CD4-positive, alpha-beta T cell treated with Interleukin-17A for 1 hour (primary cell): ENCODE measurements at places on chromosomes 3 and 15.

DNA sequence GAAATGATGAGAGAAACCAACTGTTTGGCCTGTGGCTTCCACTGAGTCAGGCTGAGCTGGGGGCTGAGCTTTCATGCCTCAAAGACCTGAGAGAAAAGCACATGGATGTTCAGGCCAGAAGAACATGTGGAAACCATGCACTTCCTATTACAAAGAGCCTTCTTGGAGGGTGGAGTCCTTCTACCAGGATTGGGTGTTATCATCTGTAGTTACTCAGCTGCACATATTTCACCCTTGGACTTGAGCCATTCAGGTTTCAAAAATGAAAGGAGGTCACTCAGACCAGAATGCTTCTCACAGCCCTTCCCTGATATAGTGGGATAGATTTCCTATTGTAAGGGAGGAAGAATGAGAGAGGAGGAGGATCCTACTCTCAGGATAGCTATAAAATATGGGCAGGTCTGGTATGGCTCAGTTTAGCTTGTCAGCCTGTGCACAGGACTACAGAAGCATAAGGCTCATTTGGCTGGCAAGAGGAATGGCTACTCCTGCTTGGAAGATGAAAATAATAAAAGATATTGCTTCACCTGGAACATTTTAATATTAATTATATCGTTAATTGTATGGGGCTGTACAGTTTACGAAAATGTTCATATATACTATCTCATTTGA, 173.6 kb upstream of the TMC3 start:
- no peak for DNase-seq

DNA sequence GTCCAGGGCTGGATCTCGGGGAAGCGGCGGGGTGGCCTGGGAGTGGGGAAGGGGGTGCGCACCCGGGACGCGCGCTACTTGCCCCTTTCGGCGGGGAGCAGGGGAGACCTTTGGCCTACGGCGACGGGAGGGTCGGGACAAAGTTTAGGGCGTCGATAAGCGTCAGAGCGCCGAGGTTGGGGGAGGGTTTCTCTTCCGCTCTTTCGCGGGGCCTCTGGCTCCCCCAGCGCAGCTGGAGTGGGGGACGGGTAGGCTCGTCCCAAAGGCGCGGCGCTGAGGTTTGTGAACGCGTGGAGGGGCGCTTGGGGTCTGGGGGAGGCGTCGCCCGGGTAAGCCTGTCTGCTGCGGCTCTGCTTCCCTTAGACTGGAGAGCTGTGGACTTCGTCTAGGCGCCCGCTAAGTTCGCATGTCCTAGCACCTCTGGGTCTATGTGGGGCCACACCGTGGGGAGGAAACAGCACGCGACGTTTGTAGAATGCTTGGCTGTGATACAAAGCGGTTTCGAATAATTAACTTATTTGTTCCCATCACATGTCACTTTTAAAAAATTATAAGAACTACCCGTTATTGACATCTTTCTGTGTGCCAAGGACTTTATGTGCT, 527 bp downstream of the B2M start:
- peak; percentile 78 for DNase-seq

- DNase-seq, result peak; percentile 88
Observed at GRCh38 chr3:101724329-101725193, at the start of gene CEP97. Gene CEP97, plus strand, starts transcription at chr3:101724614. Its CDS starts 63 bp downstream, at chr3:101724677.

DNA sequence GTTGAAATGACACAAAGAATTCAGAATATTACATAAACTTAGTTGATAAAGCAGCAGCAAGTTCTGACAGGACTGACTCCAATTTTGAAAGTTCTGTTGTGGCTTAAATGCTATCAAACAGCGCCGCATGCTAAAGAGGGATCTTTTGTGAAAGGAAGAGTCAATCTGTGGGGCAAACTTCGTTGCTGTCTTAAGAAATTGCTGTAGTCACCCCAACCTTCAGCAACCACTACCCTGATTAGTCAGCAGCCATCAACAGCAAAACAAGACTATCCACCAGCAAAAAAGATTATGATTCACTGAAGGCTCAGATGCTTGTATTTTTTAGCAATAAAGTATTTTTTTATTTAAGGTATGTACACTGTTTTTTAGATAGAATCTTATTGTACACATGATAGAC, 14.2 kb downstream of the CRBN start:
- DNase-seq, result no peak

GRCh38 chr3:42829628-42830436, 20.6 kb downstream of the ACKR2 start:
- DNase-seq, result no peak

- no peak for DNase-seq
Observed at GRCh38 chr3:71450162-71450561, 133.4 kb downstream of the FOXP1 start.

GRCh38 chr15:39860200-39860599, 59.9 kb downstream of the GPR176 start:
- DNase-seq, result no peak

- peak; percentile 21 for DNase-seq
Observed at GRCh38 chr3:25460751-25461150, 32.7 kb downstream of the RARB start.

GRCh38 chr3:123111640-123112039, 44.8 kb downstream of the PDIA5 start:
- no peak for DNase-seq

GRCh38 chr3:54817628-54818027, 110.2 kb downstream of the LRTM1 start:
- no peak for DNase-seq

DNA sequence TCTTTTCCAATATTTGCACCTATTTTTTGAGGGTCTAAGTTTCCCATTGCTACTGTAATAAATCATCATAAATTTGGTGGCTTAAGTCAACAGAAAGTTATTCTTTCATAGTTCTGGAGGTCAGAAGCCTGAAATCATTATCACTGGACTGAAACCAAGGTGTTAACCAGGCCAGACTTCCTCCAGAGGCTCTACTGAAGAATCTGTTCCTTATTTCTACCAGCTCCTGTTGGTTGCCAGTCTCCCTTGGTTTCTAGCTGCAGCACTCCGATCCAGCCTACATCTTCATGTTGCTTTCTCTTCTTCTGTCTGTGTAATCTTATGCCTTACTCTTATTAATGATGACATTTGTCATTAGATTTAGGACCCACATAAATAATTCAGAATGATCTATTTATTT, 22.0 kb upstream of the ARPP21 start:
- DNase-seq, result no peak

GRCh38 chr3:112640930-112641801, at the start of gene CCDC80:
Gene CCDC80, minus strand, starts transcription at chr3:112641143. Its CDS starts 1,238 bp downstream, at chr3:112639905.
- no peak for DNase-seq

- no peak for DNase-seq
Observed at GRCh38 chr3:58666683-58667082, at the start of gene FAM3D. Gene FAM3D, minus strand, starts transcription at chr3:58666774. Its CDS starts 11,211 bp downstream, at chr3:58655563.

- DNase-seq, result no peak
Observed at GRCh38 chr3:182636646-182637045, 156.7 kb upstream of the ATP11B start.

- no peak for DNase-seq
Observed at GRCh38 chr3:130758624-130759369, 12.2 kb upstream of the PIK3R4 start.

DNA sequence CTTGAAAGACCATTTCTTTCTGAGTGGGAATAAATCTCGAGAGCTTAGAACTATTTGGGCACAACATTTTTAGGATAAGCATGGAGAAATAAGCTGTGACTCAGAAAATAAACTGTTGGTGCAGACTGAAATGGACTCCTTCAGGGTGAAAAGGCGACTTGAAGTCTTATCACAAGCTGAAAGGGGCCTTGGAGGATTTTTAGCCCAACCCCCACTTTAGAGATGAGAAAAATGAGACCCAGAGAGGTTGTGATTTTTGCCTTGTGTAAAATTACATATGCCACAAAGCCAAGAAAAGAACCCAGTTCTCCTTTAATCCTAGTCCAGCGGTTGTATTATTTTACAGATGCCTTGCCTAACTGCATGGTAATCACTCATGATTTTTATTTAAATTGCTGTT, 1.5 kb downstream of the ATP1B3 start:
- no peak for DNase-seq

GRCh38 chr3:190366133-190366532, 21.8 kb upstream of the CLDN16 start:
- DNase-seq, result no peak

GRCh38 chr3:46852839-46853355, 10.3 kb downstream of the MYL3 start:
- DNase-seq, result no peak

GRCh38 chr3:142542054-142542453, 36.5 kb downstream of the ATR start:
- no peak for DNase-seq

DNA sequence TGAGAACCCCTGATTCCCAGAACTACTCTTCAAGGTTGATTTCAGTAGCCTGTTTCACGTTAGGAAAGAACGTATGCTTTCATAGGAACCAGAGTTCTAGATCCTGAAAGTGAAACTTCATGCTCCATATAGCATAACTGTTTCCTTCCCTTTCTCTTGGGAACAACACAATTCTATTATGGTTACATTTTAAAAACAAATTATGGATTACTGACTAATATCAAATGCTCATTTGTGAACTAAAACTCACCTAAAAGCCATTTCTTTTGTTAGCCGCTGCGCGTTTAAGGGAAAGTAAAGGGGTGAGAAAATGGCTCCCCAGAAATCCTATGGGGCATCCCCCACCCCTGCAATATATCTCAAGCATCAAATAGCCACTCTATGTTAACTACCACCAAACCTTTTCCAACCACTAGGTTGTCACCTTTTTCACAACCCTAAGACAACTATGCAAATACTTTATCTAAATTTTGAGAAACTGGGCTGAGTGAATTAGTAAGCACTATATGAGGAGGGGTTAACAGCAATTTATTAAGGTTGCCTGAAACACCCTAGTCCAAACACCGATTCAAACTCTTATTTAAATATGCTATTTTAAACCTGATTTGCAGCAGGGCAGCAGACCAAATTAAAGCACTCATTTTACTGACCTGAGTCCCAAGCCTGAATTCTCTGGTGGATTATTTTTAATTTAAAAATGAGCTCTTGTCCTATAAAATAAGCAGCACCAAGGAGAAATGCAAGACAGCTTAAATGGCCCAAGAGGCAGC, 2.4 kb downstream of the SIAH2 start:
- peak; percentile 62 for DNase-seq

DNA sequence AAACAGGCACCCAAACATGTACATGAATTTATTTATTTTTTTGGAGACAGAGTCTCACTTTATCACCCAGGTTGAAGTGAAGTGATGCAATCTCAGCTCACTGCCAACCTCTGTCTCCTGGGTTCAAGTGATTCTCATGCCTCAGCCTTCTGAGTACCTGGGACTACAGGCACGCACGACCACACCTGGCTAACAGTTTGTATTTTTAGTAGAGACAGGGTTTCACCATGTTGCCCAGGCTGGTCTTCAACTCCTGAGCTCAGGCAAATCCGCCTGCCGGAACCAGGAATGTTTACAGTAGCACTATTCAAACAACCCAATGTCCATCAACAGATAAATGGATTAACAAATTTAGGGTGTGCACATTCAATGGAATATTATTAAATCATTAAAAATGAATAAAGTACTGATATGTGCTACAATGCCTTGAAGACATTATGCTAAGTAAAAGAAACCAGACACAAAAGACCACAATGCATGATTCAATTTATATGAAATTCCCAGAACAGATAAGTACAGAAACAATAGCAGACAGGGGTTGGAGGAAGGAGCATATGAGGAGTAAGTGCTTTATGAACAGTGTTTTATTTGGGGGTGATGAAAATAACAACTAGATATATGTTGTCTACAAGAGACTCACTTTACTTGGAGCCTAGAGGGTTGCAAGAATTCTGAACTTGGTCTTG, 1.3 kb downstream of the LEO1 start:
- DNase-seq, result no peak

DNA sequence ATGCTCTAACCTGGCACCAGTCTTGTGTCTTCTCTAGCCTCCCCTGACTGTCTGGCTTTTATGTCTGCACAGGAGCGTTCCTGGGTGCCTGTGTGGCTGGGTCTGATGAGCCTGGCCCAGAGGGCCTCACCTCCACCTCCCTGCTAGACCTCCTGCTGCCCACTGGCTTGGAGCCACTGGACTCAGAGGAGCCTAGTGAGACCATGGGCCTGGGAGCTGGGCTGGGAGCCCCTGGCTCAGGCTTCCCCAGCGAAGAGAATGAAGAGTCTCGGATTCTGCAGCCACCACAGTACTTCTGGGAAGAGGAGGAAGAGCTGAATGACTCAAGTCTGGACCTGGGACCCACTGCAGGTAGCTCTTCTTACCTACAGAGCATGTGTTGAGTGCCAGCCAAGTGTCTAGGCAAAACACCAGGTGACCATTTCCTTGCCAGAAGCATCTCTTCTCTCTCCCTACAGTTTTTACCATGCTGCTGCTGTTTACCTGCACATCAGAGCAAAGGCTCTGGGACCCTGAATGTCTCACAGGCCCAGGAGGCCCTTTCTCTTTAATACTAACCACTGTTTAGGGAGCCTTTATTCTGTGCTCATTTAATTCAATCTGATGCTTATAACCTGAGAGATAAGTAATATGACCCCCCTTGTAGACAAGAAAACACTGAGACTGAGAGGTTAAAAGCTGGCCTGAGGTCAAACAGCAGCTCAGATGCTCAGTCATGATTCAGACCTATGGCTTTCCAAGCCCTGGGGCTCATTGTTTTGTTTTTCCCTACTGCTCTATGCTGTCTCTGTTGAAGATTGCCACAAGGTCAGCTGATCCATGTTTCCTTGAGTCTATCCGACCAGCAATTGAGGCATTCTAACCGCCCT, 10.4 kb downstream of the PODXL2 start:
- DNase-seq, result no peak

DNA sequence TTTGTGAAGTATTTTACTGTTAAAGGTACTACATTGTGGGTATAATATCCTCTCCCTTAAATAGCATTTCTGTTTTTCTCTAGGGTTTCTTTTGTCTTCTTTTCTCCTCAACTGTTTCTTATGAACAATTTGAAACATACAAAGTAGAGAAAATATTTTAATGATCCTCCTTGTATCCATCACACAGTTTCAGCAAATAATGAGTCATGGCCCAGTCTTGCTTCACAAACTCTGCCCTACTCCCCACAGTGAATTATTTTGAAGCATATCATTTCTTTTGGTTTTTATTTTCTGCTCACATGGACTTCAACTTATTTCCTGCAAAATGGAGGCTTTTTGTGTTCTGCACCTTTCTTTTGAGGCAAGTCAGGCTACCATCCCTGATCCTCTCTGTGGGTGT, 6.1 kb upstream of the SCAANT1 start:
- DNase-seq, result no peak

DNA sequence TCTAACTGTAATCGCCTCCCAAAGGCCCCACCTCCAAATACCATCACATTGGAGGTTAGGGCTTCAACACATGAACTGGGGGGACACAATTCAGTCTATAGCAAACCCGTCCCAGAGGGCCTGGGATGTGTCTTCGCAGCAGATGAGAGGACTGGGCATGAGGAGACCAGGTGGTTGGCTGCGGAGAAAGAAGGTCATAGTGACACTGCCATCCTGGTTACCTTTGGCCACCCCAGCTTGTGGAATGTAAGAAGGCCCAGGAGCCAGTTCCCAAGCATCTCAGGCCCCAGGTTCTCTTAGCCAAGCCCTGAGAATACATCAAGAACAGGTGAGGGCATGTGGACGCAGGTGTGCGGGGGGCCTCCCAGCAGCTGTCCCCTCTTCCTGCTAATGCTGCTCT, 6.4 kb upstream of the RARRES1 start:
- DNase-seq, result no peak

GRCh38 chr15:34700891-34701427, 53.8 kb downstream of the GJD2 start:
- DNase-seq, result no peak
